Urinary bladder (tissue), 4 donors: ENCODE measurements at places on chromosomes 1 and 21.

DNA sequence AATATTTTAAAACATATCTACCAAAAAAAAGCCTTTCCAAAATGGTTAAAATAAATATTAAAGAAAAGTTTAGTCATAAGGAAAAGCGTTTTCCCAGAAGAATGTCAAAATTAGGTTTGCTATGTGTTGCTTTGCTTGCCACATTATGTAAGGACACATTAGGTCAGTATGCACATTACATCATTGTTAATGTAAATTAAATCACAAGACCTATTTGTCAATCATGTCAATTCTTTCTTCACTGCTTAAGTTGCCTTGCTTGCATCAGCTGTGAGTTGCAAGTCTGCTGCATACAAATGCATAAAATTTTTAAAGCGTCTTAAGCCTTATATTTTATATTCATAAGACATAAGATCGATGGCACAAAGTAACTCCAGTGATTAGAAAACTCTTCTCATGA, 448.9 kb downstream of the PCP4 start:
- DNase-seq: no peak

- DNase-seq: no peak
Measured at GRCh38 chr1:156795374-156795733, 21.3 kb downstream of the SH2D2A start.

GRCh38 chr1:168598892-168599291, 22.5 kb downstream of the XCL1 start:
- no peak for DNase-seq

DNA sequence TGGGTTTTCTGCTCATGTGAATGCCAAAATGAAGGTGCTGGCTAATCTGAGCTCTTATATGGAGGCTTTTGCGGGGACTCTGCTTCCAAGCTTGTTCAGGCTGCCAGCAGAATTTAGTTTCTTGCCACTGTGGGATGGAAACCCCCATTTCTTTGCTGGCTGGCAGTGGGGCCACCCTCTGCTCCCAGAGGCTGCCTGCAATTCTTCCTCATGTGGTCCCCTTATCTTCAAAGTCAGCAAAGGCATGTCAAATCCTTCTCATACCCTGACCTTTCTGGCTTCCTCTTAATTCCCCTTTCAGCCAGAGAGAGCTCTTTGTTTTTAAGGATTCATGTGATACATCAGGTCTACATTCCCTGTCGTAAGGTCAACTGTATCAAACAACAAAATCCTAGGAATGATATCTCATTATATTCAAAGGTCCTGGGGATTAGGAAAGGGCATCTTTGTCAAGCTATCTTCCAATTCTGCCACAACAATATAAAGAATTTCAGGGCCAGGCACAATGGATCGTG, 5.2 kb upstream of the GPR161 start:
- no peak for DNase-seq

DNA sequence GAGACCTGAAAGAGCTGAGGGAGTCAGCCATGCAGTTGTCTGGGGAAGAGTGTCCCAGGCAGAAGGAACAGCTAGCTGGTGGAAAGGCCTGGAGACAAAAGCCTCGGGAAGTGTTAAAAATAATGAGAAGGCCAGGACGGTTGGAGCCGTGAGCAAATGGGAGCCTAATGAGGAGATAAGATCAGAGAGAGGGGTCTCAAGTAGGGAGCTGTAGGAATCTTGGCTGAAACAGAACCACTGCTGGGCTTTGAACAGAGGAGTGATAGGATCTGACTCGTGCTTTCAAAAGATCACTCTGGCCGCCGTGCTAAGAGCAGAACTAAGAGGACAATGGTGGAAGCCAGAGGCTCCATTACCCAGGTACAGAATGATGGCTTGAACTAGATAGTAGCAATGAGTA, 1.9 kb upstream of the FOXJ3 start:
- no peak for DNase-seq

GRCh38 chr1:94125551-94126514, 4.9 kb upstream of the ABCA4 start:
- DNase-seq: no peak

GRCh38 chr1:19828546-19828945, 13.5 kb upstream of the RNF186 start:
- no peak for DNase-seq

DNA sequence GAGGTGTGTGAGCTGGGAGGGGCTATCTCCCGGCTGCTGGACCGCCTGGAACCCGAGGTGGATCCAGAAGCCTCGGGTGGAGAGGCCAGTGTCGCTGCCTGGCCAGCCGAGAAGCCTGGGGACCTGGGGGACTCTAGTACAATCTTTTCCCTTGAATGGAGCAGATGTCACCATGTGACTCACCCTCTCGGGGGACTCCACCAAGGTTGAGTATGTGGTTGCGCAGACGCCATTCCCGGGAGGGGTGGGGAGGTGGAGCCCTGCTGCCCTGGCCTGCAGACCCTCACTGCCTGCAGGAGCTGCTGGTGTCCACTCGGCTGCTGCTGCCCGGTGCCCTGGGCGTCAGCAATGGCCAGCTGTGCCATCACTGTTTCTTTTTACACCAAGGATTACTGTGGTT, 40.3 kb downstream of the TP73 start:
- no peak for DNase-seq

GRCh38 chr1:52158218-52158617, 16.3 kb downstream of the ZFYVE9 start:
- no peak for DNase-seq

- no peak for DNase-seq
Measured at GRCh38 chr1:203103829-203104495, 18.1 kb upstream of the MYOG start.

- no peak for DNase-seq
Measured at GRCh38 chr1:89946532-89946931, 48.4 kb upstream of the ZNF326 start.

DNA sequence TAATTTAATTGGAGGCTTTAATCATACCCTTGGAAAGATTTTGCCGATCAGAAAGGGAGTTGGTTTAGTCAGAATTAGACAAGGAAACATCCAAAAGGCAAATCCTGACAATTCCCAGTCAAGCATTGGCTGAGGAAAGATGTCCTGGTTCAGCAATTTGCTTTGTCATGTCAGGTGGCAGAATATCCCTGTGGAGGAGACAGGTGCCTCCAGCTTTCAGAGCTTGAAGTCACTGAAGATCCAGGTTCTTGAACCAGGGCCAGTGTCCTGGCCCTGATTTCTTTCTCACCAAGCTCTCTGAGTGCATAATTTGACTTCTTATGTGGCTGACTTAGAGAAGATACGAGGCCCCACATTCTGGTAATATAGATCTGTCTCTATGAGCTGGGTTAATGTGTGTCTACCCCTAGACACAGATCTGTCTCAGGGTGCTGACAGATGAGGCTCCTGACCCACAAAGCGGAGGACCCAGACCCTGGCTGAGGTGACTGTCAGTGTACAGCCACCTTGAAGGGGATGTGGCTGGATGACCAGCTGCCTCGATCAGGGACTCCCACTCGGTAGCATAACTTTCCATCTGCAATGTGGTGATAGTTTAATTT, 118.9 kb downstream of the HHAT start:
- DNase-seq: no peak

GRCh38 chr1:65388908-65389695, 31.4 kb upstream of the LEPR start:
- no peak for DNase-seq

DNA sequence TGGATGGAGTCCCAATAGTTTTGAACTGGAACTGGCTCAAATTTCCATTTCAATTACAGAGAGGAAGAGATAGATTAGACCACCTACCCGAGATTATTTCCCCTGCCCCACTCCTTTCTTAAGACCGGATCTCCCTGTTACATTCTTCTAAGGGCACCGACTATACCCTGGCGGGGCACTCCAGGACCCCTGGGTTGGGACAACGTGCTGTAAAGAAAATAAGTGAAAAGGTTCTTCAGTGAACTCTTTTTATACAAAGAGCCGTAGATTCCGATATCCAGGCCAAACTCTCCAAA, 6.7 kb downstream of the NR5A2 start:
- DNase-seq: no peak

DNA sequence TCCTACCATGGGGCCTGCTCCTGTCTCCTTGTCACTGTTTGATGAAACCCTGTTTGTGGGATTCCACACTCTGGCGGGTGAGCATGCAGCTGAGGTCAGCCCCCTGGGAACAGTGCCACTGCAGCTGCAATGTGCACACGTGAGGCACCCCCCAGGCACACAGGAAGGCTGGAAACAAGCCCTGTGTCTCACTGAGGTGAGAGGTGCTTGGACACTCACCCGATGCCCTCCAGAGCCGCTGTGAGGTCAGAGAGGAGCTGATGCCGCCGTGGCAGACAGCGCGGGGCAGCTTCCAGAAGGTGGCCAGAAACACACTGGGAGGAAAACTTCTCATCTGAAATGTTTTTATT, 49.7 kb downstream of the SLX9 start:
- no peak for DNase-seq

DNA sequence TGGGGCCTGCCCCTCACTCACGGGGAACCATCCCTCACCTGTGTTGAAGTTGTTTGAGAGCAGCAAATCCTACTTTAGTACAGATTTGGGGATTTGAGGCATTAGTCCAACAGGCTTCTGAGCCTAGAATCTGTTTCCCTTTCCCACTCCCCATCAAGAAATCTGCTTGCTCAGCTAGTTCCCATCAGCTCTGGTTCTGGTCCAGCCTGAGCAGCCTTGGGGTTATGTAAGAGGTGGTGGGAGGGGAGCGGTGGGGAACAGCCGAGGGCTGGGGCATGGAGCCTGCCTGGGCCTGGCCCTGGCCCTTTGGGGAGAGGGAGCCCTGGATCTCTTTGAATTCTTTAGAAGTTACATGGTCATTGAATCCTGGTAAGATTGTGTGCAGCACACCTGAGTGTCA, 4.1 kb downstream of the GSTM5 start:
- DNase-seq: no peak

DNA sequence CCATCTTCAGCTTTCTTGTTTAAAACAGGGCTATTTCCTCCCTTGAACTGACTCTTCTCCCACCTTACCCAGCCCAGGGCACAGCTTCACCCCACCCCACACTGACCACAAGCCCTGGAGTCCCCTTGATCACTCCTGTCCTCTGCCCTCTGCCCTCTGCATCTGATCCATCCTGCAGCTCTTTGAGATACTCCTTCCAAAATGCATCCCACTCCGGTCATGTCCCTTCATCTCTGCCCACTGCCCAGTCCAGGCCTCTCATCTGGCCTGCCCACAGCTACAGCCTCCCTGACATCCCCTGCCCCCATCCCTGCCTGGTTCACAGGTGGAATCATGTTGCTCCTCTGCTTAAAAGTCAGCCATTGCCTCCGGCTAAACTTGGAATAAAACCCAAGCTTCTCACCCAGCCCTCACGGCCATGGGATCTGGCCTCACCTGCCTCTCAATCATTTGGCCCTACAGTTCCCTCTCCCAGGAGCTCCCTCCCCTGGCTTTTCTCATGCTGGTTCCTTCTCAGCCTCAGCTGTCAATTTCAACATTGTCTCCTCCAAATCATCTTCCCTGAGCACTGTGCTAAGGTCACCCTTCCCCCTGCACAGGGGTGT, 202.0 kb downstream of the MATN1 start:
- DNase-seq: no peak

GRCh38 chr21:38333301-38334272, 76.8 kb downstream of the KCNJ15 start:
- DNase-seq: no peak

GRCh38 chr1:207822124-207822601, 70.3 kb downstream of the CD46 start:
- DNase-seq: no peak

DNA sequence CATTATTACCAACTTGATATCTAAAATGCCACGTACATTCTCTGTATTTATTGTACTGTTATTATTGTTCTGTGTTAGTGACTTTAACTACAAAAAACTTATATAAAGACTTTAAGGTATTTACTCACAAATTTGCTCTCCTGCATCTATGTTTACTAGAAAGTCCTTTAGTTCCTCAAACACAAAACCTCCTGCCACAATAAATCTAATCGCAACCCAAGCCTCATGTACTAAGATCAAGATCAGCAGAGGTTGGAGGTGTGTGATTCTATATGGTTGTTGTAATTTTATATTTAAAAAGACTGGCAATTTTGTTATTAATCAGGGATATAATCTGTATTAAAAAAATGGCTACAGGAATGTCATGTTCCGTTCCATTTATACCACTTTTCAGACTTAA, 68.6 kb downstream of the VAV3 start:
- DNase-seq: no peak

DNA sequence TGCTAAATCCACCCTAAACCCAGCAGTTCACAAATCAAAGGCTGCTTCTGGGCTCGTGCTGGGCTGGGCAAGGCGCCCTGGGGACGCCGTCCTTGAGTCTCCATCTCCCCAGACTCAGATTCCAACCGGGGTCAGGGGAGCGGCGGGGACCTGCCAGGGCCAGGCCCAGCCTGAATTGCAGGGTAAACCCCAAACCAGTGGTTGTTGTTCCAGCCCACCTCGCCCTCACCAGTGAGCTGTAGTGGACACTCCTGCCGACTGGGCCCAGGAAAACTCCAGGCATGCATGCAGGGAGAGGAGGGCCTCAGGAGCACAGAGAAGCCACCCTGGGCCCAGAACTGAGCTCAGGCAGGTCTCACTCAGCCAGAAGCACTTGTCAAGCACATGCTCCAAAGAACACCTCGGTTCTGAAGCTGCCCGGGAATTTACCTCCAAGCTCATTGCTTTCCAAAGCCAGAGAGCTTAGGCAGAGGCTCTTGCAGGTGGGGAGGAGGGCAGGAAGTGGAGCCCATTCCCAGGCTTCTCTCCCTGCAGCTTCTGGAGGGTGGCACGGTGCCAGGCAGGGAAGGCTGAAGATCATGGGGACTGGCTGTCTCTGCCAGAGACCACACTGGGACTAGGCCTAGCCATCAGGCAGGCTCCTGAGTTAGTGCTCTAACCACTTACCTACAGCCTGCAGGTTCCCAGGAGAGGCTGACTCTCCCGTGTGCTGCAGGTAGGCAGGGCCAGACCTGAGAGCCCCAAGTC, 437.0 kb downstream of the MATN1 start:
- DNase-seq: no peak
